ENCODE measurements at places on chromosomes 1 and 21. TPM values are rescaled to one million over a fixed set of nuclear protein-coding genes. Genes with fewer than 3 reads are reported as not detected.
A peak's percentile ranks its signal among the peaks of the same experiment; 100 is the strongest.

- DNase-seq = no peak
These were observed 128.0 kb upstream of the DPYD start for GRCh38 chr1:98048751-98049325.

DNA sequence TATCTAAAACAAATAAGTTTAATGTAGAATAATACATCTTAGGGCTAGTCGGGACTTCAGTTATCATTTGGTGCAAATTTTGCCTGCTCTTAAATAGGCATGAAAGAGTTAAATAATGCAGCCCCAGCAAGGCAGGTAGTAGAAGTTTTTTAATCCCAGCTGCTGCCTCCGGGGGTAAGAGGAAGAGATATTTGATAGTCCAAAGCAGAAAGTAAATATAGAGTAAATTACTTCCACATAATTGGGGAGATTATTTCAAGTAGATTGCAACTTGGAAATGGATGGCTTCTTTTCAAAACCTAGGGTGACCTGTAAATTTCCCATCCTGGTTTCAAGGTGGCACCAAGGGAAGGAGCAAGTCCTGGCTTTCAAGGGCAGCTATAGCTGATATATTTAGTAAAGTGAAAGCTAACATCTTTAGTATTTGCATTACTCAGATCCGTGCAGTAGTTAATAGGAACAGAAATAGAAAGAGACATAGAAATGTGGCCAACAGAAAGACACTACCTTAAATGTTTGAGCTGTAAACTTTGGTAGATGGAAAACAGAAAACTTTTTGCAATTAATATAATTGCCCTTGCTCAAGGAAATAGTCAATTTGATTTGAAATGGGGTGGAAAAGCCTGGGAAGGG, 109.1 kb downstream of the LMO4 start:
- no peak for DNase-seq

GRCh38 chr1:203368624-203369451, 17.9 kb upstream of the FMOD start:
- peak; percentile 29 for DNase-seq

DNA sequence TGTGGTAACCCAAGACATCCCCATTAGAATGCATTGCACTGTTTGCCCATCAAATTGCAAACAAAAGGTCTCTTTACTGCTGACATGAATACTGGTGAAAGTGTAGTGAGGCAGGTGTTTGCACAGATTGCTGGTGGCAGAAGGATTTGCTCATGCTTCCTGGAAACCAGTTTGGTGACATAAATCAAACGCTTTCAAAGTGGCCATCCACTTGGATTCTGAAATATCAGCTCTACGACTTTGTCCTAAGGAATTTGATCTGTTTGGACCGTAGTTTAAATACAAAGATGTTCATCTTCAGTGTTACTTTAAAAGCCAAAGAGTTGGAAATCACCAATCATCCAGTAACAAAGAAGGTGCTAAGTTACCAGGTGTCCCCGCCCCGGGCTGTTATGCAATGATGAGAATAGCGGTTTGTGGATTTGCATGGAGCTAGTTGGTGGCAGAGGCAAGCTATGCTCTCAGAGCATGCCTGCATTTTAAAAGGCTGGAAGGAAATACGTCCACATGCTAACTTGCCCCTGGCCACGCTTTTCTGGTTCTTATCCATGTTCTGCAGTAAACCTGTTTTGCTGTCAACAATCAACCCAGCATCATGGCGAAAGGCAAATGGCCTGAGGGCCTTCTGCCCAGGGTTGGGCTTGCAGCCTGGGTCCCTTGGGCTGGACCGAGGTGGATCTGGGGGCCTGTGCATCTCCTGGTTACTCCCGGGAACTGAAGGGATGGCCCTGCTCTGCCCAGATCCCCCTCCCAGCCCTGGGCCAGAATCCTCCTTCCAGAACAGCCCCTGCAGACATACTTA, 49.2 kb downstream of the UMODL1 start:
- peak; percentile 35 for DNase-seq

DNA sequence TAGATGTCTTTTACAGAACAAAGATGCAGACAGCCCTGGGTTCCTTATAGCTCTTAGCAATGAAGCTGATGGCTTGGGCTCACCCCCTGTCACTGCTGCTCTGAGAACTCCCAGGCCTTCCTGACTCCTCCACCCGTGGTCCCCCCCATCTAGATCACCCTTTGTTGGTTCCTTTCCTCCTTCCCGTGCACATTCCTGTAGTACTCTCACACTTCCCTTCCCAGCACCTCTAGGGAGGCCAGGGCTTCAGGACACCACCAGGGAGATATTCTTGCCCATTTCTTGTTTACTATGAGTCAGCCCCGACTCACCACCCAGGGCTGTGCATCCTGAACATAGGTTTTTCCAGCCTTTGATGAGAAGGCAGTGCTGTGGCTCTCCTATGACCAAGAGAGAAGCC, 14.4 kb upstream of the NOS1AP start:
- DNase-seq = no peak

GRCh38 chr1:84504580-84505492, 1.4 kb upstream of the SPATA1 start:
- peak; percentile 39 for DNase-seq

KCNE2 gene
- not detected for total RNA-seq

All from tongue (tissue), 3 donors.